A549 treated with dexamethasone at 1 μM for 4 hours (cell line): ENCODE measurements at places on chromosomes 2 and 18. TPM values are rescaled to one million over a fixed set of nuclear protein-coding genes. Genes with fewer than 3 reads are reported as not detected.

CDH2 gene
- total RNA-seq, result 39.4 to 57.6 TPM (median 50.4 TPM) in 5 replicates

TNS1 gene
- total RNA-seq, result 10.7 to 28.4 TPM (median 17.4 TPM) in 5 replicates

SERPINB13 gene
- not detected in 5 replicates for total RNA-seq

ATP9B gene
- 12.6 to 21.0 TPM (median 16.9 TPM) in 5 replicates for total RNA-seq

COQ10B gene
- total RNA-seq, result 15.8 to 18.8 TPM (median 17.3 TPM) in 5 replicates

COPS9 gene
- 232 to 263 TPM (median 242 TPM) in 5 replicates for total RNA-seq

TRABD2A gene
- total RNA-seq, result 11.2 to 16.2 TPM (median 14.5 TPM) in 5 replicates

RFX8 gene
- not detected in 5 replicates for total RNA-seq

STON1 gene
- 0.25 to 0.59 TPM (median 0.40 TPM) in 5 replicates for total RNA-seq

WIPF1 gene
- 16.9 to 30.3 TPM (median 24.7 TPM) in 5 replicates for total RNA-seq

CNRIP1 gene
- total RNA-seq, result 1.4 to 2.3 TPM (median 1.7 TPM) in 5 replicates

CDK5R2 gene
- 5.9 to 9.3 TPM (median 8.1 TPM) in 5 replicates for total RNA-seq

DOK6 gene
- total RNA-seq, result not detected in 5 replicates

SLC11A1 gene
- total RNA-seq, result 0.11 to 0.20 TPM (median 0.16 TPM) in 5 replicates

ERFE gene
- 4.8 to 7.9 TPM (median 7.4 TPM) in 5 replicates for total RNA-seq

SPHKAP gene
- total RNA-seq, result 0.01 TPM in 1 of 5 replicates, not detected in the others

DSEL gene
- 0.46 to 0.59 TPM (median 0.54 TPM) in 5 replicates for total RNA-seq

RND3 gene
- 39.3 to 52.9 TPM (median 45.7 TPM) in 5 replicates for total RNA-seq

SLC66A3 gene
- 27.8 to 34.3 TPM (median 33.0 TPM) in 5 replicates for total RNA-seq

CHST9 gene
- total RNA-seq, result 0.01 TPM in 1 of 5 replicates, not detected in the others

ESPNL gene
- 0.13 to 0.22 TPM (median 0.16 TPM) in 4 of 5 replicates, not detected in the other for total RNA-seq

NLRC4 gene
- total RNA-seq, result 0.04 to 0.11 TPM (median 0.08 TPM) in 5 replicates

LRATD1 gene
- 0.06 to 0.11 TPM (median 0.09 TPM) in 5 replicates for total RNA-seq

CAPN14 gene
- 0.04 to 0.06 TPM (median 0.05 TPM) in 4 of 5 replicates, not detected in the other for total RNA-seq

VIL1 gene
- 0.16 to 0.40 TPM (median 0.27 TPM) in 5 replicates for total RNA-seq

ABHD1 gene
- 0.50 to 1.8 TPM (median 1.5 TPM) in 5 replicates for total RNA-seq

BMP10 gene
- total RNA-seq, result not detected in 5 replicates

CYP27A1 gene
- total RNA-seq, result 0.15 to 0.18 TPM (median 0.18 TPM) in 5 replicates

RNF103 gene
- 55.8 to 69.5 TPM (median 66.7 TPM) in 5 replicates for total RNA-seq

GPR45 gene
- total RNA-seq, result not detected in 5 replicates

PLEK gene
- total RNA-seq, result not detected in 5 replicates

TMEFF2 gene
- 0.20 to 0.50 TPM (median 0.34 TPM) in 5 replicates for total RNA-seq

SCN2A gene
- 0.01 to 0.04 TPM (median 0.02 TPM) in 3 of 5 replicates, not detected in the others for total RNA-seq

ECEL1 gene
- 0.15 to 0.28 TPM (median 0.21 TPM) in 5 replicates for total RNA-seq

FOXD4L1 gene
- total RNA-seq, result 0.09 to 0.54 TPM (median 0.41 TPM) in 5 replicates

CMPK2 gene
- 0.36 to 0.98 TPM (median 0.69 TPM) in 5 replicates for total RNA-seq

MBD5 gene
- total RNA-seq, result 5.4 to 7.4 TPM (median 5.8 TPM) in 5 replicates

SERPINB10 gene
- total RNA-seq, result not detected in 5 replicates

NAT8 gene
- not detected in 5 replicates for total RNA-seq

HOXD3 gene
- total RNA-seq, result 0.14 to 0.21 TPM (median 0.18 TPM) in 3 of 5 replicates, not detected in the others

HADHB gene
- 87.3 to 100 TPM (median 98.9 TPM) in 5 replicates for total RNA-seq

BABAM2 gene
- 48.0 to 54.8 TPM (median 52.7 TPM) in 5 replicates for total RNA-seq

KRTCAP3 gene
- total RNA-seq, result 0.39 to 0.87 TPM (median 0.45 TPM) in 5 replicates

DSG4 gene
- not detected in 5 replicates for total RNA-seq

DNAJC10 gene
- 54.7 to 85.0 TPM (median 73.2 TPM) in 5 replicates for total RNA-seq

DHX57 gene
- total RNA-seq, result 19.5 to 22.2 TPM (median 20.9 TPM) in 5 replicates

CIDEA gene
- total RNA-seq, result not detected in 5 replicates

TSHZ1 gene
- total RNA-seq, result 4.9 to 6.7 TPM (median 6.5 TPM) in 5 replicates
